ENCODE measurements at places on chromosomes 5 and 9. TPM values are rescaled to one million over a fixed set of nuclear protein-coding genes. Genes with fewer than 3 reads are reported as not detected.

The SLC28A3 gene
- 0.15 TPM for total RNA-seq

The KCNIP1 gene
- total RNA-seq, result not detected

The ZNF474 gene
- total RNA-seq, result not detected

The SLC25A2 gene
- 0.38 TPM for total RNA-seq

The C7 gene
- total RNA-seq, result not detected

The INSL6 gene
- not detected for total RNA-seq

The SIL1 gene
- total RNA-seq, result 39.7 TPM

GRCh38 chr9:117437283-117437682 lies 22.4 kb upstream of the ASTN2 start:
- H3K27me3 ChIP-seq, result no peaks in the 10 kb centered on the region
- no peak overlapping the region for H3K4me3 ChIP-seq
- no peak overlapping the region for H3K27ac ChIP-seq
- no peaks in the 10 kb centered on the region for H3K36me3 ChIP-seq

GRCh38 chr5:69034898-69035297 lies 58.9 kb upstream of the SLC30A5 start:
- H3K4me1 ChIP-seq, result no peaks in the 10 kb centered on the region
- no peaks in the 10 kb centered on the region for H3K36me3 ChIP-seq
- DNase-seq, result no peak

DNA sequence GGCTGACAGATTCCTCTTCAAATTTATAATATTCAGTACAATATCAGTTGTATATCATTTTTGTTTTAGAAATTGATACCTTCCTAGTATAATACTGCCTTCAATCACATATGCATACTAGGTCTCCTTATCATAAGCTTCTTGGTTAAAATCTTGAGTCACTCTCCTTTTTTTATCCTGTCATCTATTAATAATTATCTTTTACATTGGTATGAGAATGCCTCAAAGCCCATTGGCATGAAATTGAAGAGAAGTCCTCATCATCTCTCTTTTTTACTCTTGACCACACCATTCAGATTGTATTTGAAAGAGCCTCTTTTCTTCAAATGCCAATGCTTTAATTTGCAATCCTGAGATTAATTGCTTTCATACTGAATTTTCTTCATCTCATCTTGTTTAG lies 810.3 kb downstream of the BRINP1 start:
- no peak for DNase-seq
- no peak overlapping the region for H3K4me3 ChIP-seq
- H3K27ac ChIP-seq, result no peak overlapping the region

- no peak for DNase-seq
- H3K4me1 ChIP-seq, result peaks cover 1% of the 10 kb centered on the region
- H3K27me3 ChIP-seq, result no peaks in the 10 kb centered on the region
- H3K4me3 ChIP-seq, result no peak overlapping the region
- H3K27ac ChIP-seq, result no peak overlapping the region
Observed at GRCh38 chr5:32013658-32014057, 160.5 kb downstream of the GOLPH3 start.

- H3K27me3 ChIP-seq, result no peaks in the 10 kb centered on the region
- H3K4me1 ChIP-seq, result no peaks in the 10 kb centered on the region
- H3K27ac ChIP-seq, result no peak overlapping the region
- H3K36me3 ChIP-seq, result no peaks in the 10 kb centered on the region
- no peak overlapping the region for H3K4me3 ChIP-seq
Observed at GRCh38 chr9:111178331-111179055, 140.2 kb upstream of the LPAR1 start.

- H3K4me1 ChIP-seq, result peaks cover 6% of the 10 kb centered on the region
- H3K27ac ChIP-seq, result no peak overlapping the region
- no peaks in the 10 kb centered on the region for H3K27me3 ChIP-seq
Observed at GRCh38 chr9:34279411-34279810, 49.7 kb downstream of the KIF24 start.

DNA sequence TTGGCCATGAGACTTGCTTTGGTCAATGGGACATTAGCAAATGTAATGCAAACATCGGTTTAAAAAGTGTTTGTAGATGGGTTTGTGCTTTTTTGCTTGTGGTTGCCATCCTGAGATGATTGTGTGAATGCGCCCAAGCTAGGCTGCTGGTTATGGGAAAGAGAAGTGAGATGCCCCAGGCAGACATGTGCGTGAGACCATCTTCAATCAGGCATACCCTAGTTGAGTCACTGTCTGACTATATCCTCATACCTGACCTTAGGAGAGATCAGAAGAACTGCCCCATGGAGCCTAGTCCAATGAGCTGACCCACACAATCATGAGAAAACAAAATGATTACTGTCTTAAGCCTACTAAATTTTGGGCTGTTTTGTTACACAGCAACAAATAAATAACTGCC lies 36.8 kb upstream of the ZNF608 start:
- no peaks in the 10 kb centered on the region for H3K4me1 ChIP-seq
- H3K27me3 ChIP-seq, result no peaks in the 10 kb centered on the region
- no peak overlapping the region for H3K4me3 ChIP-seq
- H3K36me3 ChIP-seq, result no peaks in the 10 kb centered on the region
- no peak overlapping the region for H3K27ac ChIP-seq

DNA sequence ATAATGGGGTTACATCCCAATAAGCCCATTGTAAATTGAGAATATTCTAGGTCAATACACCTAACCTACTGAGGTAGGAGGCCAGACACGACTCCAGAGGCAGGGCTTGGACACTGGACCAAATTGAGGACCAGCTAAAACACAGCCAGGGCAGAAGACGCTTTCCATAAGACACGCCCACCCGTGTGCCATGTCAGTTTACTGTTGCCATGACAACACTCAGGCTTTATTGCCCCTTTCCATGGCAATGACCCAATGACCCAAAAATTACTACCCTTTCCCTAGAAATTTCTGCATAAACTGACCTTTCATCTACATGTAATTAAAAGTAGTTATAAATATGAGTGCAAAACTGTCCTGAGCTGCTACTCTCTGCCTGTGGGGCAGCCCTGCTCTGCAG lies 31.5 kb downstream of the SLC22A4 start:
- H3K4me1 ChIP-seq, result no peaks in the 10 kb centered on the region
- no peak for DNase-seq
- no peak overlapping the region for H3K4me3 ChIP-seq

DNA sequence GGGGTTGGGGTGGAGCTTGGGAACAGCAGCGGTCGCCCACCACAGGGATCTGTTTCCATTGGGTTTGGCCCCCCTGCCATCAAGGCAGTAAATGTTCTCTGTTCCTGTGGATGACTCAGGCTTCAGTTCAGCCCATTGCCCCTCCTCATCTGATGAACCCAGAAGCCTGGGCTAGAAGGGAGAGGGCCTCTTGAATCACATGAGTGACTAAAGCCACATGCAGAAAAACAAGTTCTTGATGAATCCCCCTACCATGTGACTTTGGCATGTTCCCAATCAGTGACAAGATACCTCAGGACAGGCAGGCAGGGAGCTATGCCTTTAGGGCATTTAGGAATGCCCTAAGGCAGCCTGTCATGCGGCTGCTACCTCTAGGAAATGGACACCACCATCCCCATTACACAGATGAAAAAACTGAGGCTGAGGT lies 2.5 kb downstream of the SH3PXD2B start:
- no peak for DNase-seq
- no peaks in the 10 kb centered on the region for H3K36me3 ChIP-seq
- H3K27ac ChIP-seq, result no peak overlapping the region
- no peak overlapping the region for H3K4me3 ChIP-seq

DNA sequence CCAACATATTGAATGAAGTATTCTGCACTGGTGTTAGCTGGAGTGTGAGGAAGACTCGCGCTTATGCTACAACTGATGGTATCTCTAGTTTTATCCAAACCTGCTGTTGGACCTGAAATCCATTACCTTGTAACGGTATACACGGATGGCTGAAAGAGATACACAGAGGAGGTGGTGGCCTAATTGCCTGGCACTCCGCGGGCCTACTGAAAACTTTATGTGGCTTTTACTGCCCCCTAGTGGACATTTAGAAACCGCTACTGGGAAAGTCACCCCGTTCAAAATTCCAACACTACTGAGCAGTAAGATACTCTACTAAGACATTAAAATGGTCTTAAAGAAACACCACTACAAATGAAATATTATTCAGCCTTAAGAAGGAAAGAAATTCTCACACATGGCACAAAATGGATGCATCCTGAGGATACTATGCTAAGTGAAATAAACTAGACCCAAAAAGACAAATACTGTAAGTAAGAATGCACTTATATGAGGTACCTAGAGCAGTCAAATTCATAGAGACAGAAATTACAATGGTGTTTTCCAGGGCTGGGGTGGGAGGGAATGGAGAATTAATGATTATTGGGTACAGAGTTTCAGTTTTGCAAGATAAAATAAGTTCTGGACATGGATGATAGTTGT lies 100.4 kb downstream of the TTLL11 start:
- H3K27me3 ChIP-seq, result no peaks in the 10 kb centered on the region
- no peaks in the 10 kb centered on the region for H3K4me1 ChIP-seq
- H3K36me3 ChIP-seq, result no peaks in the 10 kb centered on the region
- no peak overlapping the region for H3K27ac ChIP-seq
- peak; percentile 55 for DNase-seq

GRCh38 chr5:1824903-1825841 lies 24.0 kb downstream of the NDUFS6 start:
- no peak overlapping the region for H3K4me3 ChIP-seq
- DNase-seq, result no peak
- no peaks in the 10 kb centered on the region for H3K4me1 ChIP-seq
- H3K27ac ChIP-seq, result no peak overlapping the region
- peaks cover 16% of the 10 kb centered on the region for H3K36me3 ChIP-seq

DNA sequence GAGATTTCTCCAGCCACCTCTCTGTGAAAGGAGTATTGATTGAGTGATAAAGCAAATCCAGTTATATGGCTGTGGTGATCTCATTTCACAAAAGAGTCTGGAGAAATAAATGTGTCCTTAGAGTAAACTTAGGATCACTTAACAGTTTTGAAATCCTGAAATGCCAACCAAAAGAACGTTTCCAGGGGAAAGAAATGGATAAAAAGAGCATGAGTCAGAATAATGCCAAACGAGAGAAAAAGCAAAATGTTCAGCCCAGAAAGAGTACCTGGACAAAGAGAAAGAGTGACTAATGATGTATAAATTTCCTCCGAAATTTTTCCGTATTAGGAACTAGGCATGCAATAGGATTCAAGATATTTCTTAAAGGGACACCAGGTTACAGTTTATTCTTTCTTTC lies 463.1 kb upstream of the CDH10 start:
- H3K36me3 ChIP-seq, result no peaks in the 10 kb centered on the region
- no peak for DNase-seq
- H3K4me3 ChIP-seq, result no peak overlapping the region
- H3K27me3 ChIP-seq, result no peaks in the 10 kb centered on the region
- H3K27ac ChIP-seq, result no peak overlapping the region
- no peaks in the 10 kb centered on the region for H3K4me1 ChIP-seq

DNA sequence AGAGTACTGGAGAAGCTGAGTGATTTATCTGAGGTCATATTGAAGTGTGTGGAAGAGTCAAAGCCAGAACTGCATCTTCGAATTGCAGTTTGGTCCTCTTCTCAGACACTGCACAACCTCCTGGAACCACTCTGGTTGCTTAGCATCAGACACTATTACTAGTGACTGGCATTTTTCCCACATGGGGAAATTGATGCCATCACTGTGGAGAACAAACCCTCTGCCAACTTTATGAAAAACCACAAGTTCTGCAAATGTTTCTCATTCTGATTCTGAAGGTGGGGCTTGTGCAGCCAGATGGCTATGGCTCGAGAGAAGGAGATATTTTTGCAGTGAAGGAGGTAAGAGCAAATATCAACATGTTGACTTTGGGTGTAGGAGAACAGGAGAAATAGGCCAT lies 67.2 kb downstream of the KCTD16 start:
- no peak for DNase-seq
- no peak overlapping the region for H3K4me3 ChIP-seq
- H3K36me3 ChIP-seq, result no peaks in the 10 kb centered on the region
- no peak overlapping the region for H3K27ac ChIP-seq

All from activated CD4-positive, alpha-beta memory T cell treated with anti-CD3 and anti-CD28 coated beads, Interleukin-2, amount 10 ng/mL, durations not matched to agents 7 days and 5 days (primary cell).